SW 1271 (cell line): ENCODE measurements at places on chromosomes 2 and 18.

- DNase-seq: no peak
Measured at GRCh38 chr2:70258532-70258875, 567 bp downstream of the PCYOX1 start.

DNA sequence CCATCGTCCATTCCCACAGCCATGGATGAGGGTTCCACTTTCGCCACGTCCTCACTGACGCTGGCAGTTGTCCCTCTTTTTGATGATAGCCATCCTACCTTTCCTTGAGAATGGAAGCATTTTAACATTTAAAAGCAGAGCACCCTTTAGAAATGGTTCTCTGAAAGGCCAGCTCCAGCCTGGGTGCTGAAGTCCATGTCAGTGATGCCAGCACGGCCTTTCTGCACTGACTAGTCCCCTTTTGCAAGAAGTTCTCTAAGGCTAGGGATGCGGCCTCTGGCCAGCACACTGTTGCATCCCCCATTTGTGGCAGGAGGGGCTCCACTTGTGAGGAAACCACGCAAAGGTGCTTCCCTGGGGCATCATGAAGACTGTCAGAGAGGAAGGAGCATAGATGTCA lies 203.5 kb downstream of the MGAT5 start:
- DNase-seq: no peak

- DNase-seq: no peak
Measured at GRCh38 chr2:179252423-179252822, 12.2 kb downstream of the SESTD1 start.

- DNase-seq: no peak
Measured at GRCh38 chr2:26245231-26245732, 543 bp downstream of the HADHB start.

GRCh38 chr2:100141906-100142305 lies 484 bp downstream of the AFF3 start:
- DNase-seq: no peak
